ENCODE measurements at places on chromosomes 5 and 9. TPM values are rescaled to one million over a fixed set of nuclear protein-coding genes. Genes with fewer than 3 reads are reported as not detected.

DNA sequence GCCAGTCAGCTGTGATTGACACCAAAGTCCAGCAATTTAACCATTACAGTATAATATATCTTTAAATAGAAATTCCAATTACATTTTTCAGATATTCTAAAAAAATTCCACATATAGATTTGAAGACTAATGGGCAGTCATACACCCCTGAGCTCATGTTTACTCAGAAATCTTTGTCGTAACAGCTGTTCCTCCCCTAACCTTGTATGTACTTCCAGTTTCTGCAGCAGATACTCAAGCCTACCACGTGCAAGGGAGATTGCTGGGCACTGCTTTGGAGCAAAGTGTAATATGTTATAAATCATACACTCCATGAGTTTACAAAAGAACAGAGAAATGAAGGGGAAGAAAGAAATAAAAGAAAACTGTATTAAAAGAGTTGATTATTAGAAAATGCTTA, 241.2 kb downstream of the TRIM32 start:
- no peak for DNase-seq

DNA sequence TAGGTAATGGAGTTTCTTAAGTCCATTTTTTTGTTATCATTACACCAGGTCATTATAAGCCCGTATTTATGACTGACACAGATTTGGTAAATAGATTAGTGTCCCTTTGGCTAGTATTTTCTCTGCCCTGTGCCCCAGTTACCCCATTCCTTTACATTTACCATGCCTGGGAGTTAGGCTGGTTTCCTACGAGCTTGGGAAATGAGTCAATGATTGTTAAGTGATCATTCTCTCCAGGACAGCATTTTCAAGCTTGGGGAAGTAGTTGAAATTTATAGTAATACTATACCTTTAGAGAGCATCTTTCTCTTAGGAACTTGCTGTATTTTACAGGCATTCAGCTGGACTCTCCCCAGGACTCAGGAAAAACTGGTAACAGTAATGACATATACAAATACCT, 573.1 kb downstream of the TLE4 start:
- DNase-seq, result no peak

DNA sequence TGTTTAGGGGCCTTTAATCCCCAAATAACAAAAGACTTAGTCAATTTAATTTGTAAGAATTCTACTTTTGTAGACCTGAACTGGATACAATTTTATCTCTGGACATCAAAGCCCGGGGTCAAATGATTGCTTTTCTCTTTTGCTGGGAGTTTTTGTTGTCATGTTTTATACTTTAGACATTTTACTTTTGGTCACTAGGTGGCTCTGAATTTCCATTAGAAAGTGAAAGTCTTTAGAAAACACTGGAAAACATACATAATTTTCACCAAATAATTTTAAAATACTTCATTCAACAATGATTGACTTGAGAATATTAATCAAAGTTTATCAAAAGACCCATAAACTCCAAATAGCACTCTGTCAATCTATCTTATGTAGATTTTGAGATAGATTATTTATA, 2.8 kb upstream of the PCA3 start:
- DNase-seq, result no peak

- no peak for DNase-seq
These were observed 33.0 kb upstream of the CHD1 start for GRCh38 chr5:98961665-98962344.

DNA sequence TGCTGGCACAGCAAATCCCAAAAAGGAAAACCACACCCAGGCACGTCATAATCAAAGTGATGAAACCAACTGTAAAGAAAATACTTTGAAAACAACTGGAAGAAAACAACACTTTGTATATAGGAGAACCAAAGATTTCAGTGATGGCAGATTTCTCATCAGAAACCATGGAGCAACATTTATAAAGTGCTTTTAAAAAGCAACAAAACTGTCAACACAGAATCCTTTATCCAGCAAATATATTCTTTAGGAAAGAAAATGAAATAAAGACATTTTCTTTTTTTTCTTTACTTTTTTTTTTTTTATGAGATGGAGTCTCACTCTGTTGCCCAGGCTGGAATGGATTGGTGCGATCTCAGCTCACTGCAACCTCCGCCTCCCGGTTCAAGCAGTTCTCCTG, 5.3 kb upstream of the FAM151B start:
- no peak for DNase-seq

The LPAR1 gene
- 25.8 TPM for polyA plus RNA-seq

The CETN3 gene
- 97.3 TPM for polyA plus RNA-seq

DNA sequence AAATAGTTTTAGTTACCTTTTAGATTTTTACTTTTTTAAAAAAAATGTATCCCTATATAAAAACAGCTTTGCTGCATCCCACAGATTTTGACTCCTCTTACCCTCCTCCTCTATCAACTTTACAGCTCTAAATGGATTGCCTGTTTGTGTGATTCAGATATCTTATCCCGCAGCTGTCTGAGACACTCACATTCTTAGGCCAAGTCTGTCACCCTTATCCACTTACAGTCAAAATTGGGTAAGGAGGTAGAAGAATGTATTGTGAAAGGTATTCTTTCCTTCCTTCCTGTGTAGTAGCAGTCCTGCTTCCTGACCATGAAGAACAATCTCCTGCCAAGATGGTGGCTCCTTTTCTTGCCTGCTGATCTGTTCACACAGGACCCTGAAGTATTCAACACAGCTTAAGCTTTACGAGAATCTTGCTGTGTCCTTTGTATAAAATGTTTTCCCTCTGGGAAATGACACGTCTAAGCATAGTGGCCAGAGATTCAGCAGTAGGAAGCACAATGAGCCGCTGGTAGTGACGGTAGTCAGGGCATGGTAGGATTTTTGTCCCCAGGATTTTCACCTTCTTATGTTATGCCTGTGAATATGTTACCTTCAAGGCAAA, 67.7 kb upstream of the ST8SIA4 start:
- no peak for DNase-seq

The PTGR1 gene
- polyA plus RNA-seq, result 309 TPM

DNA sequence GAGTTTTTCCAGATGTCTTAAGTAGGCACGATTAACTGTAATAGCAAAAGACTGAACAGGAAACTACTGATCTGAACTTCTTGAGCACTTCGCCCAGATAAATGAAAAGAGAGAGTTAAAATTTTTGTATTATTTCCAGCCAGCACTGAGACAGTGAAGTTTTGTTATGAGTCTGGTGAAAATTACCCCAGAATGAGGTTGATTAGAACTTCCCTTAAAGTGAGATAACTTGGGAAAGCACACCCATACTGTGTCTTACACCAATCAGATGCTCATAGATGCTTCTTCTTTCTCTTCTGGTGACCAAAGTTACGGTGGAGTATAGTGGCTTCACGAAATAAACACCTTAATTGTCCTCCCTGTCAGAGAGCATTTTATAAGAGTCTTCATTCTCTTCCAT, 131.8 kb upstream of the SLC12A2 start:
- no peak for DNase-seq

The FAM53C gene
- polyA plus RNA-seq, result 29.7 TPM

The FOXD4L5 gene
- 0.29 TPM for polyA plus RNA-seq

DNA sequence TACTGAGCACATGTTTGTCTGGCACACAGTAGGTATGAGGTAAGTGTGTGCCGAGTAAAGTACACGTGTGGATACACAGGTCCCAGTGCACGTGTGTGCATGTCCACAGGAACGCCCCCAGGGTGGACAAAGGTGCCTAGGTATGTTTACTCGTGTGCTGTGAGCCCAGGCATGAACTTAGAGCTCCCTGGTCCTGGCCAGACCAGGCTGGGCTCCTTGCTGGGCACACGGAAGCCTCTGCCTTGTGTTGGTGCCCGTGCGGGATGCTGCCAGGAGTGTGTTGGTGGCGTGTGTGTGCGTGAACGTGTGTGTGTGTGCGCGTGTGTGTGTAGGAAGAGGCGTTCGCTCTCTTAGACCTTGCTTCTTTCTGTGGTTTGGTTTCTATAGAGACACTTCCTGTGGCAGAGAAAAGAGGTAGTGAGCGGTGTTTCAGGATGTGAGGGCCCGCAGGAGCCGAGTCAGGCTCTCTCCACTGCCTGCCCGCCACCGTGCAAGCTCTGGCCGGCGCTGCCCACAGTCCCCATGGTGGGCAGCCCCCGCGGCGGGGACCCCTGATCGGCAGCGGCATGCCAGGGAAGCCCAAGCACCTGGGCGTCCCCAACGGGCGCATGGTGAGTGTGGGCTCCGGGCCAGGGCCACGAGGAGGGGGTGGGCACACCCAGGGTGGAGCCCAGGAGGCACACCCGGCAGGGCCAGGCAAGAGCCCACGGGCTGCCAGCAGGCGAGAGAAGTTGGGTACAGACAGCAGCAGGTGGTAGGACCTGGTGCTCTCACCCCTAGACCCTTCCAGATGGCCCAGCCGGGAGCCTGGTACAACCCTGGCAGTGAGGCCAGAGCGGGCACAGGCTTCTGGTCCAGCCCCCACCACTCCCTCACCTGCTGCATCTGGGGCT, at the start of gene RGS14:
Gene RGS14 (plus strand): TSS at position 466 of the 893 bp plus-strand sequence. CDS start 101 bp downstream, at position 567.
- no peak for DNase-seq

DNA sequence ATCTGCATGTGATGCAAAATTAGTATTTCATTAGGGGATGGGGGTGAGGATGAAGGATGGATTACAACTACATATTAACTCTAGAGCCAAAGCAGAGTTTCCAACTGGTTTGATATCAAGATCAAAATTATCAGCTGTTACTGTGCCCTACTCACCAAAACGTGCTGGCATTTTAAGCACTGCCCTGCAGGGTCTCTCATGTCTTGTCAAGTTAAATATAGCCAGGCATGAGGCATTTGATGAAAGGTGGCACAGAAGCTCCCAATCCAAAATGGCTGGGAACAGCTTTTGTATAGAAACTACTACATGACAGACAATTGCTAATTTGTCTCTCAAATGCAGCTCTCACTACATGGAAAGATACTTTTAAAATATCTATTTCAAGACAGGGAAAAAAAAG, 27.1 kb upstream of the CAAP1 start:
- no peak for DNase-seq

The TLX3 gene
- polyA plus RNA-seq, result not detected

The SPINK7 gene
- polyA plus RNA-seq, result 0.27 TPM

- DNase-seq, result no peak
These were observed 8.7 kb upstream of the RANBP6 start for GRCh38 chr9:6024035-6024554.

DNA sequence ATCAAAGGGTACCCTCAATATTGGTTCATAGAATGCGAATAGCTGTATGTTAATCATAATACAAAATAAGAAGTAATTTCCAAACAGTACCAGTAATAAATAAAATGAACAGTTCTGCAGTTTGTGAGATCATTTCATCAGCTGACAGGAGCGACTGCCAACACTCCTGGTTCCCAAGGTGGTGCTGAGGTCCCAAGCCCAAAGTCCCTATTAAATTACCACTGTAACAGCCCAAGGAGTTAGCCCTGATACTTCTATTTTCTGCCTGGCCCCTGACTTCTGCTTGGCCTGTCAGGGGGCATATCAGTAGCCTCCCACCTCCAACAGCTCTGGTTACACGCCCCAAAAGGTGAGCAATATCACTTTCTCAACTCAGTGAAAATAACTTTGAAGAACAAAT, 47.1 kb downstream of the ANKH start:
- DNase-seq, result no peak

The MED10 gene
- 38.4 TPM for polyA plus RNA-seq

- DNase-seq, result no peak
These were observed 55.1 kb downstream of the CDK5RAP2 start for GRCh38 chr9:120524863-120525262.

GRCh38 chr9:98107926-98108325, 11.1 kb downstream of the TRIM14 start:
- DNase-seq, result no peak

- DNase-seq, result no peak
These were observed 20.3 kb downstream of the RALGDS start for GRCh38 chr9:133100506-133101355.

GRCh38 chr9:37969130-37969529, 65.2 kb upstream of the SLC25A51 start:
- DNase-seq, result no peak

DNA sequence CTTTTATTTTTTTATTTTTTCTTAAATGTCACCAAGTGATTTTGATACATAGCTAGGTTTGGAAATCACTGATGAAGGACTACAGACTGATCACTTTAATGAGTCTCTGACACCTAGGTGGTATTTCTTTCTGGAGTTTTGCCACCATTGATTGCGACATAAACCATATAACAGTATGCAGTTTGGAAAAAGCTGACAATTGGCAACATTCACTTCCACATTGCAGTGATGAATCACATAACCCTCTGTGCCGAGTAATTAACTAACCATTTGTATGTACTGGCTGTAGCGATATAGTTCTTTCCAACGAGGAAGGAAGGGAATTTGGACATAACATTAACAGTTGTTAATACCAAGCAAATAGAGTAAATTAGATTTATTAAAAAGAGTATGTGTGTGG, 222.9 kb upstream of the EFNA5 start:
- no peak for DNase-seq

GRCh38 chr5:109690975-109691574, 1.3 kb downstream of the MAN2A1 start:
- DNase-seq, result peak; percentile 60
